ENCODE measurements at places on chromosomes 12 and 14.

DNA sequence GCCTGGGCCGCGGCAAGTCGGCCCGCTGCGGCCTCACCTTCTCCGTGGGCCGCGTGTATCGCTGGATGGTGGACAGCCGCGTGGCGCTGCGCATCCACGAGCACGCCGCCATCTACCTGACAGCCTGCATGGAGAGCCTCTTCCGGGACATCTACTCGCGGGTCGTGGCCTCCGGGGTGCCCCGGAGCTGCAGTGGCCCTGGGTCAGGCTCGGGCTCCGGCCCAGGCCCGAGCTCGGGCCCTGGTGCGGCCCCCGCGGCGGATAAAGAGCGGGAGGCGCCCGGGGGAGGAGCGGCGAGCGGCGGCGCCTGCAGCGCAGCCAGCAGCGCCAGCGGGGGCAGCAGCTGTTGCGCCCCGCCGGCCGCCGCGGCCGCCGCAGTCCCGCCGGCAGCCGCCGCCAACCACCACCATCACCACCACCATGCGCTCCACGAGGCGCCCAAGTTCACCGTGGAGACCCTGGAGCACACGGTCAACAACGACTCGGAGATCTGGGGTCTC, 226.2 kb upstream of the CRY1 start:
- DNase-seq = peak; percentile 8

DNA sequence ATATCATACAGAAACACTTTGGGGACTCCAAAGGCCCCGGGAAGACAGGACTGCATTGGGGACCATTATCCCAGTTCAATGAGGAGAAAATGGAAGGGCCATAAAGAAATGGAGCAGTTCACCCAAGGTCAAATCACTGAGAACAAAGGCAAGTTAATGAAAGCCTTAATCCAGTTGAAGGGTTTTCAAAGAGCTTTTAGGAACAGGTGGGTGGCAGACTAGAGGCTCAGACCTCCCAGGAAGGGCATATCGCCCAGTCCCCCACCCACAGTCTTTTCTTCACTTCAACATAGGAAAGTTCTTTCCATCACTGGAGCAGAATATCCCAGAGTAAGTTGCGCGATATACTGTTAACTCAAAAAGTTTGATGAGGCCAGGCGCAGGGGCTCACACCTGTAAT, 136.1 kb upstream of the CCND2 start:
- no peak for DNase-seq

- DNase-seq = no peak
Observed at GRCh38 chr14:93824076-93824475, 35.8 kb upstream of the PRIMA1 start.

GRCh38 chr14:52937869-52938268, 13.0 kb downstream of the FERMT2 start:
- DNase-seq = no peak

DNA sequence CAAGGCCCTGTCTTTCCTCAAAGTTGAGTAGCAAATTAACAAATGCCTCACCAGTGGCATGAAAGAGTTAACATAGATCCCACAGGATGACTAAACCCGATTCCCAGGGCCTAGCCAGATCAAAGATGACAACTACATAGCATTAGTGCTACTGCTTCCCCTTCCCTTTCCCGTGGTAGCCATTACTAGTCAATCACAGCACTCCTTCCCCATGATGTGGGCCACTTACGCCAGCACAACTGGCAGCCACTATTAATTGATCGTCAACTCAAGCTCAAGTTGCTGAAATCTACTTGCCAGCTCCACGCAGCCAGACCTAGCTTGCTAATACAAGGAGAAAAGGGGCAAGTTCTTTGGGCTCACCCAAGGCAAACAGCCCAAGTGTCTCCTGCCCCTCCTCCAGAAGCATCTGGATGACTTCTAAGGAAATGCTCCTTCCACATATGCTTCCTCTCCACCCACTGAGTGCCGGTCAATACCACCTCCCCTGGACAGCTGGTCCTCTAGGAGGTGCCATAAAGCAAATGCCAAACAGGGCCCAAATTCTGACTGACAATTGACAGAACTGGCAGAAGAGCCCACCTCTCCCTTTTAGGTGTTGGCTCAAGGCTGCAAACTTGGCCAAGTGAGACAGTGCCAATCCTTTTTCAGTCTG, 72.6 kb downstream of the NUAK1 start:
- no peak for DNase-seq

DNA sequence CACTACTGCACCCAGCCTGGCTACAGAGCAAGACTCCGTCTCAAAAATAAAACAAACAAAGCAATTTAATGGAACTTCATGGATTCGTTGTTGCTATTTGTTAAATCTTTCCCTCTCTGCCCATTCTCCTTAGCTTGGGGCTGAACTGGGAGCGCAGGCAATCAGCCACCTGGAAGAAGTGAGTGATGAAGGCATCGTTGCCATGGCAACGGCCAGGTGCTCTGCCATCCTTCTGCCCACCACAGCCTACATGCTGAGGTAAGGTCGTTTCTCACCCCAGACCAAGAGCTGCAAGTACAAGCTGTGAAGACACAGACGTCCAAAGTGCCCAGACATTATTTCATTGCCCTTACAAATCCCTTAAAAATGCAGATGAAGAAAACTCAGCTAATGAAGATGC, 19.1 kb downstream of the AMDHD1 start:
- DNase-seq = no peak

GRCh38 chr14:54881761-54882401, 20.7 kb downstream of the GCH1 start:
- DNase-seq = peak; percentile 52

GRCh38 chr12:32270818-32271710, 128.3 kb upstream of the FGD4 start:
- DNase-seq = no peak

DNA sequence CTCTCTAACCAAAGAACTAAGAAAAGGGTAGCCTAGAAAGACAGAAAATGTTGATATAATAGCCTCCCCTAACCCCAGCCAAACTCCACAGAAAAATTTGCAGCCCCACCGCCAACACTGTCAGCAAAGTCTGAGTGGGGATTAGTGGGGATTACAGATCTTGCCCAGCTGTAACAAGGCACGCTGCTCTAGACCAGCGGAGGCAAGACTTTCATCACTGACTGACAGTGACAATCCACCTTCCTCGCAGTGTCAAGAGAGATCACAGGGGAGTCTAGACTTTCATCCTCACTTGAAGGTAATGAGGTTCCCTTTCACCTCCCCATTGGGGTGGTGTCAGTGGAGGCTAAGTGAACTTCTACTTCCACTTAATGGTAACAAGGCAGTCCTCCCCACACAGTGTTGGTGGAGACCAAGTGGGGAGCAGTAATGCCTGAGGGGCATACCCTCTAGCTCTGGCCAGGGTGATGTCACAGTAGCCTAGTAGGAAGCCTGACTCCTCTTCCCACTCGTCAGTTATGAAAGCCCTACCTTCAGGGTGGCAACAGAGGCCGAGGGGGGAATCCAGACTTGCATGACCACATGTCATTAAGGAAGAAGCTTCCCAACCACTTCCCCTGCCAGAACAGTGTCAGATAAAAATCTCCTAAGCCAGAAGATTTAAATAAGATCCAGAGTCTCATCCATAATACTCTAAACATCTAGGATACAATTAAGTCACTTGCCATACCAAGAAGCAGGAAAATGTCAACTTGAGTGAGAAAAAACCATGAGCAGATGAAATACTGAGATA, 91.7 kb upstream of the RASSF8 start:
- no peak for DNase-seq

DNA sequence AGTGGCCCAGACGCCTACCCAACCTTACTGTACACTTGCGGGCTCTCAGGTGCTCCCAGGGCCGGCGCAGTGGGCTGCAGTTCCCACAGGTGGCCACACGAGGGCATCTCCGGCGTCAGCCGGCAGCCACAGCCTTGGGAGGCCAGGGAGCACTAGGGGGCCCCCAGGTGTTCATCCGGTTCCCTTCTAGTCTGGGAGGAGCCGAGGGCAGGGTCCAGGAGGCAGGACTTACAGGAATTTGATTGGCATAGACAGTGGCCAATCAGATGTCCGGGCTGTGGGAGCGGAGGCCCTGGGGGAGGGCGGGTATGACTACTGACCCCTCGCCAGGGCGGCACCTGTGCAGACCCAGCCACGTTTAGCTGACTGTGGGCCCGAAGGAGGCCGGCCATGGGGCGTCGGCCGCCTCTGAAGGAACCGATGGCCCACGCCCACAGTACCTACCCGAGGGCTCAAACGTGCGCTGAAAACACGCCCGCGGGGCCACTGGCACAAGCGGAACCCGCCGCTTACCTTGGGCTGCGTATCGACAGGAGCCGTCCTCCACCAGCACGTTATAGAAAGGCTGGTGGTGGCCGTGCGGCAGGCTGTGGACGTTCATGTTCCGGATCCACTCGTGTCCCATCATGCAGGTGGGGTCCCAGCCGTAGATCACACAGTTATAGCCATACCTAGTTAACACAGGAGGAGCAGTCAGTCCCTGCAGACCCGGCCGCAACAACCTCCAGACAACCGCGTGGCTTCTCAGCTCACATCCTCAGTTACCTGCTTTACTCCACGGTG, 34.8 kb downstream of the FBXO21 start:
- peak; percentile 72 for DNase-seq

DNA sequence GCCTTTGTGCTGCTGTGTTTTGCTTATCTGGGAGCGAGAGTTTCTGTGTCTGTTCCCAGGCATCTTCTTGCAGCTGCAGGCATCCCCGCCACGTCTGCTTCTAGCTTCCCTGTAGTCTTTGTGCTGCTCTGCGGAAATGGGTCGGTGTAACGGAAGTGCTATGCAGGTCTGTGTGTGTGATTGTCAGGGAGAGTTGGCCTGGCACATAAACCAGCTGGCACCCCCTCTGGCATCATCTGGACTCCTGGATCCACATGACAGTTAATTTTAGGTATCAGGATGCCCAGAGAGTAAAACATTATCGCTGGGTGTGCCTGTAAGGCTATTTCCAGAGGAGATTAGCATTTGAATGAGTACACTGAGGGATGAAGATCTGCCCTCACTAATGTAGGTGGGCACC, 9.4 kb upstream of the OASL start:
- peak; percentile 33 for DNase-seq

DNA sequence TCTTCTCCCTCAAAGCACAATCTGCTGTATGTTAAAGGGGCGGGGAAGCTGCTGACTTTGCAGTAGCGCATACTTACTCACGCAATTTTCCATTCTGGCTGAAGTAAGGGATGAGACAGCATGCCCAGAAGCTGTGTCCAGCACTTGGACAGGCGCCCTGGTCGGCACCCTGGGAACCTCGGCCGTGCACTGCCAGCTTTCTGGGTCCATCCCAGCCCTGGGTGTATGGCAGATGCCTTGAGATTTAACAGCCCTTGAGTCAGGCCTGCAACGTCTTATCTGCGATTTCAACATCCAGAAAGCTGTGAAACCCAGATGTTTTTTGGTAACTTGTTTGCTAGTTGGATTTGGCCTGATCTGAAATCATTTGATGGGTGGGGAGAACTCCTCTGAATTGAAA, 16.1 kb downstream of the EML1 start:
- DNase-seq = no peak

- DNase-seq = no peak
Observed at GRCh38 chr14:56172571-56172971, 54.4 kb downstream of the PELI2 start.
